ENCODE measurements at places on chromosomes 1 and 21.

DNA sequence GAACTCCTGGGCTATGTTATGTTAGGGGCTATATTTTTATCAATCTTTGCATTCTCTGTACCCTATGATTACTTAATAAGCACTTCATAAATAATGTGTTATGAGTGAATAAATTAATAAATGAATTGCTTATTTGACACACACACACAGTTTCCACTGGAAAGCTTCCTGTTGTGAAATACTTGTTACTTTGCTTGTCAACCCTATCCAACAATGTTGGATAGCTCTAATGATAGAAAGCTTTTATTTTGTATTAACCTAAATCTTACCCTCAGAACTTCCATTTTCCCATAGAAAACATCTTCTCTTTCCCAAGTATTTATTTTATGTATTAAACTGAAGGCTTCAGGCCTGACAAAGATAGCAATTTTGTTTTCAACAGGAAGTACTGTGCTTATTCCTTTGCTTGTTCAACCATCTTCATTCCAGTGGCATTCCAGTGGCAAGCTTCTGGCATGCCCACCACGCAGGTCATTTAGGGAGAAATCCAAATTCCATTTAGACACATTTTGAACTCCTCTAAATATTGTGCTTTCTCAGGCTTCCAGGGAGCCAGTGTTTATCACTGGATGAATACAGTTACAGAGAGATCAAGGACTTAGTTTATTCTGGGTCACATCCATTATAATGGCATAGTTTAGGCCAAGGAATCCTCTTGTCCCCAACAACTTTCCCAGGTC, 134.4 kb downstream of the TGFB2 start:
- DNase-seq, result peak; percentile 38

- peak; percentile 96 for DNase-seq
These were observed 110.5 kb downstream of the HHAT start for GRCh38 chr1:210438928-210439841.

GRCh38 chr1:84403347-84403746, 5.1 kb downstream of the DNASE2B start:
- DNase-seq, result no peak

DNA sequence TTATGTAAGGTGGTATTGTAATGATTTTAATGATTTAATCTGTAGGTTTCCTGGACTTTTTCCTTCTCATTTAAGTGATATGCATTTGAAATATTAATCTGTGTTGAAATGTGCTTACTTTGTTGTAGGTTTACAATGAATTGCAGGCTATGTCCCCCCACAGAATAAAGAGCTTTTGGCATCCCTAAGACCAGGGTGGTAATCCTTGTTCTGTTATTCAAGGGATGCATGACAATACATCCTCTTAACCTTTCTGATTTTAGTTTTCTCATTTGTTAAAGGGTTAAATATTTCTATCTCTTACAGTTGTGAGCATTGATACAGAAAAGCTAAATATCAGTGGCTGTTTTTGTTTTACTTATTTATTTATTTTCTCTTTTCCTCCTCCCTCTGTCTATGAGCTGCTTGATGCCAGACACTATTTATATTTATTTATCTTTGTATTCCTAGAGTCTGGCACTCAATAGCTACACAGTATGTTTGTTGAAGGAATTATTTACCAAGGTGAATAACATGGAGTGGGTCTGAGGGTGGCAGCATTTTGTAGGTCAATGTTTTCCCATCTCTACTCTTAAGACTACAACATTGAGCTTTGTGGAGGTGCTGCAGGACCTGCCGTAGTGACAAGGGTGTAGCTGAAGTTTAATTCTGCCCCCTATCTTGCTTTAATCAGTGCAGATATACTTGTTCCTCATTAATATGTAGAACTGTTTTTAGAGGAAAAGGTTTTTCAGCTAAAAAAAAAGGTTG, 19.9 kb upstream of the ADGRL2 start:
- DNase-seq, result no peak

GRCh38 chr1:13775459-13775858, 75.5 kb downstream of the PRDM2 start:
- no peak for DNase-seq

DNA sequence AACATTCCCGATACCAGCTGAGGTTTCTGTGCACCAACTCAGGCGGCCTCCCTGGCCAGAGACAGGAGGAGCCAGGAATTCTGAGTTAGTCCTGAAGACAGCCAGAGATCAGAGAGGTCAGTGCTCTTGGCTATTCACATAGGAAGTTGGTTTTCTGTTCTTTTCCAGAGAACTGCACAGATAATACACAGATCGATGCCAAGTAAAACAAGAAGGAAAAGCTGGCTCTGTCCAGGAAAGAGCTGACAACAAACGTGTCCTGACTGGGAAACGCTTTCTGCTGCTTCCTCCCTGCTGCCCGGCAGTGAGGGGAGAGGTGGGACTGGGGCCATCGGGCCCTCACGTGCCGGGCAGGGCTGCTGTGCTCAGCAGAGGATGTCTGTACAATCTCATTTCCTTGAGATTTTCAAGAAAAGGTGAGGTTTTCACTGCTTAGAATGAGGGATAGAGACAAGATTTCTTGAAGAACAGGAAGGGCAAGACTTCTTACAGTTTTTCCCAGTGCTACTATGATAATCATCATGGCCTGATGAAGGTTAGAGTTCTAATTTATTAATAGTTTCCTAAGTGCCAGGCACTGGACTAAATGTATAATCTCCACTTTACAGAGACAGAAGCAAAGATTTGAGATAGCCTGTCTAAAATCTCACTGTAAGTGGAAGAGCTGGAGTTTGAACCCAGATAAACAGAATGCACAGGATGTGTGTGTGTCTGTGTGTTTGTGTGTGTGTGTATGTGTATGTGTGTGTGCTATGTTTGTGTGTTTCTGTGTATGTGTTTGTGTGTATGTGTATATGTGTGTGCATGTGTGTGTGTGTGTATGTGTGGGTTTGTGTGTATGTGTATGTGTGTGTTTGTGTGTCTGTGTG, 211.0 kb upstream of the RAB4A start:
- DNase-seq, result peak; percentile 10

DNA sequence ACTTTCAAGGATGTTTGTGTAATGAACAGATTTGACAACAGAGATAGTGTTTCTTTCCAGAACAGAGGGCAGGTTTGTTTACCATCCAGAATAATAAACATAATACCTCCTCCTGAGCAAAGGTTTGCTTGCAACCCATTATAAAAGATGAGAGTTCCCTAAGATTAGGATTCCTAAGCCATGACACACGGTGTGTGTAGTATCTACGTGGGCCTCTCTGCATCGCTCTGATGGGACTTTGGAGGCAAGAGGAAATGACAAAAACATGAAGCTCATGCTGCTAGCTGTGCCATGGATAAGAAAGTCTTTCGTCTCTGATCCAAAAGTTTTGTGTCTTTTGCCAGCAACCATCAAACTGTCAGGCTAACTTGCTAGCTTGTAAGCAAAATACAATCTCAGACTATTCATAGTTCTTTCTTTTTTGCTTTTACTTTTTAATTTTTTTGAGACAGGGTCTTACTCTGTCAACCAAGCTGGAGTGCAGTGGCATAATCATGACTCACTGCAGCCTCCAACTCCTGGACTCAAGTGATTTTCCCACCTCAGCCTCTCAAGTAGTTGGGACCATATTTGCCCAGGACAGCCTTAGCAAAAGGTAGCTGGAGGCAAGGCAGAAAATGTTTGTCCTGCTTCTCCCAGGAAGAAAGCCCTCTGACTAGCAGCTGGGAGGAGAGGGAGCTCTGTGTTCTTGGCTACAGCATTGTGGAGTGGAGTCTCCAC, 81.1 kb downstream of the LHX4 start:
- DNase-seq, result no peak
